Cerebellar nuclear complex (tissue), 1 donor: ENCODE measurements at places on chromosomes 16 and 17.

DNA sequence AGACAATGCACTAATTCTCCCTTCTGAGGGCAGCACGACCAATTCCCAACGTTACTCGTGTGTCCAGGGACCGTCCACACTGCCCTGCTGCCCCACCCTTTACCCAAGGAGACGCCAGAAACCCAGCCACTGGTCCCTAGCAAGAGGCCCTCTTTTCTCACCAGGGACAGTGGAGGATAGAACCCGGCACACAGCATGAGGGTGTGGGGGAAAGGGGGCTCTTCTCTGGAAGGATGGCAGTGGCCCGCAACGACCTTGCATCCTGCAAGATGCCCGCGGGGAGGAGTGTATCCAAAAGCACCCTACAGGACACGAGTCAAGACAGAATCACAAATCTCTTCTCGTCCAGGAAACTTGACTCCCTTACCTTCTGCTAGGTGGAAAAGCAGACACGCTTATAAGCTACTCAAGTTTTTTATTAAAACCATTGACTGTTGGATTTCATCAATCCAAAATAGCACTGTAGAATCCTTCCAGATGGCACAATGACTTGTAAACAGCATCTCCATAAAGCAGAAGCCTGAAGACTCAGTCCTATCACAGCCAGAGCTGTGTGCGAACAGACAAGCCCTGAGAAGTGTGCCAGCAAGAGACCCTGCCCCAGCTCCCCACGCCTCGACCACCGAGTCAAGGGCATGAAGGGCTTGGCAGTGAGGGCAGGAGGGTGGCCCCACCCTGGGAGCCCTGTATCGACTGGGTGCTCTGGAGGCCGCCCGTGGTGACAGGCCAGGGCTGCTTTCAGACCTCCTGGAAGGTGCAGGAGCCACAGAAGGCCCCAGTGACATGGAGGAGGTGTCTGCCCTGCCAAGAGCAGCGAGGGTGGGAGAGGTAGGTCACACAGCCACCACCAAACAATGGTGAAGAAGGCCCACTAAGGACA, 103.8 kb downstream of the ANKRD11 start:
- DNase-seq = no peak

GRCh38 chr16:24538756-24539294, 541 bp upstream of the RBBP6 start:
- DNase-seq = peak; percentile 77

DNA sequence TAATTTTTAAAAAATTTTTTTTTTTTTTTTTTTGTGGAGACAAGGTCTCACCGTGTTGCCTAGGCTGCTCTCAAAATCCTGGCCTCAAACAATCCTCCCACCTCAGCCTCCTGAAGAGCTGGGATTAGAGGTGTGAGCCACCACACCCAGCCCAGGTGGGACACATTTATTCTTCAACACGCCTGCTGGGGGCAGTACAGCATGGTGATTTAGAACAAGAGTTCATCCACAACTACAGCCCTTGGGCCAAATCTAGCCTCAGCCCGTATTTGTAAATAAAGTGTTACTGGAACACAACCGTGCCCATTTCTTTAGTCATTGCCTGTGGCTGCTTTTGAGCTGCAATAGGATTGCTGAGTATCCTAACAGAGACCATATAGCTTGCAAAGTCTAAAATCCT, 92.8 kb downstream of the KATNIP start:
- no peak for DNase-seq

DNA sequence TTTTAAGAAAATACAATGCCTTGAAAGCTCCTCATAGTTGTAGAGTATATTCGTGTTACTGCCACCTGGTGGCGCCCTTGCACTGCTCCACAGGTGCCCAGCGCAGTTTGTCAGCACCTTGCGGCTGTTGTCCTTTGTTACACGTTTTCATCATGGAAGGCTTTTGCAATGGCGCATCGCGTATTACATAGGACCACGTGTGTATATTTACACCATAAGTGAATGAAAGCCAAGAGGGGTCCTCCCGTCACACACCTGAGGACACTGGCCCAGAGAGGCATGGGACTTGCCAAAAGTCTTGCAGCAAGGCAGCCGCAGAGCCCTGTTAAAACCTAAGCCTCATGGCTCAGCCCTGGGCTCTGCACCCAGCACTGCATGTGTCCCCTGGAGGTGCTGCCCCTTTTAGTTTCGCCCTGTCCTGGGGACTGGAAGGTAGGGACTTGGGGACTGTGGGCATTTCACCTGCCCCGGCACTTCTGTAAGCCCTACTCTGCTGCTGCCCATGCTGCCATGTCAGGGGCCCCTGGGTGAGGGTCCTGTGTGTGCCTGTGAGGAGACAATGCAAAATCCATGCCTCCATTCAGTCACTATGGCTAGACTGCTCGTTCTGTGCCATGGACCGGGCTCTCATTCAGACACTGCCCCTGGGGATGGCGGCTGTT, 24.3 kb downstream of the POLR3E start:
- DNase-seq = peak; percentile 65

- no peak for DNase-seq
Measured at GRCh38 chr16:11079652-11080187, 135.4 kb downstream of the CLEC16A start.

- DNase-seq = no peak
Measured at GRCh38 chr17:4806456-4806776, 536 bp upstream of the PLD2 start.
